ENCODE measurements at places on chromosomes 5 and 9.

DNA sequence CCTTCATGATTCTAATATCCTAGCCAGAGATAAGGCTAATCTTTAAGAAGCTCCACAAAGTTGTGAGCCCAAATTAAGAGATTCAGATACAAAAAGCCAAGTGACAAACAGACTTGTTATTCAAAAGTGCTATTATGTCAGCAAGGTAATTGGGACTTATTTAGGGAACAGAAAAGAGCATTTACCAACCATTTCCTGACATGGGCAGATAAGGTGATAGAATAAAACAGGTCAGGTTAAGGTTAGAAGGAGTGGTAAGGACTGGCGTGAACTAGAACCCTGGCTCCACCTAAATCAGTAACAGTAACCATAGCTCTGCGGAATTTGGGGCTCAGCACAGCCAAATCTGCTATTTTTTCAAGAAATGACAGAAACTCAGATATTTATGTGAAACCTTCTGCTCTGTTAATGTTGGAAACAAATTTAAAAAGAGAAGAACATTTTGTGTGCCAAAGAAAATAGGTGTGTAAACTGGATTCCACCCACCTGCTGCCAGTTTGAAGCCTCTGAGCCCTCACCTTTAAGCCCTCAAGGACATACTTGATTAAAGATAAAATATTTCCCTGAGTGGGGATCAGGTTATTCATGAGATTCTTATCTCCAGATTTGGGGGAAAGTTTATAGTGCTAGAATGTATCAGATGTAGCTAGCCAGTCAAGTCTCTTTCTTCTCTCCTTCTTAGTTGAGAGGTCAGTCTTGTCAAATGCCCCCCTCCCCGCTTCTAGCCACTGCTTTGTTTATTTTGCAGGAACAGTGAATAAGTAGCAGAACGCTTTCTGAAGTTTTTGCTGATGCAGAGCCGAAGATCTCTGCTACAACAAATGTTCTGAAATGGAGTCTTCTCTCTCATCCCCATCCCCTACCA is 10.2 kb upstream of the ERMP1 start:
- no peak for DNase-seq

- no peak for DNase-seq
Measured at GRCh38 chr5:80037366-80037765, 2.2 kb downstream of the THBS4 start.

DNA sequence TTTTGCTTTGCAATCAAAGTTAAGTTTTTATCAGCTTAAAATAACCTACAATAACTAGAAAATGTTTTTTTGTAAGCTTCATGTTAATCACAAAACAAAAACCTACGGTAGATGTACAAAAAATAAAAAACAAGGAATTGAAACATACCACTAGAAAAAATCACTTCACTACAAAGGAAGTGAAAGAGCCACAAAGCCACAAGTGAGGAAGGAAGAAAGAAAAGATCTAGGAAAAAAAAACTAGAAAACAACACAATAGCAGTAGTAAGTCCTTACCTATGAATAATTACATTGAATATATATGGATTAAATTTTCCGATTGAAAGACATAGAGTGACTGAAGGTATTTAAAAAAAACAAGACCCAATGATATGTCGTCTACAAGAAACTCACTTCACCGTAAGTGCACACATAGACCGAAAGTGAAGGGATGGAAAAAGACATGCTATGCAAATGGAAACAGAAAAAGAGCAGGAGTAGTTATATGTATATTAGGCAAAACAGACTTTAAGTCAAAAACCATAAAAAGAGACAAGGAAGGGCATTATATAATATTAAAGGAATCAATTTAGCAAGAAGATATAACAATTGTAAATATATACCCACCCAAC is 13.4 kb upstream of the ZDHHC21 start:
- no peak for DNase-seq

DNA sequence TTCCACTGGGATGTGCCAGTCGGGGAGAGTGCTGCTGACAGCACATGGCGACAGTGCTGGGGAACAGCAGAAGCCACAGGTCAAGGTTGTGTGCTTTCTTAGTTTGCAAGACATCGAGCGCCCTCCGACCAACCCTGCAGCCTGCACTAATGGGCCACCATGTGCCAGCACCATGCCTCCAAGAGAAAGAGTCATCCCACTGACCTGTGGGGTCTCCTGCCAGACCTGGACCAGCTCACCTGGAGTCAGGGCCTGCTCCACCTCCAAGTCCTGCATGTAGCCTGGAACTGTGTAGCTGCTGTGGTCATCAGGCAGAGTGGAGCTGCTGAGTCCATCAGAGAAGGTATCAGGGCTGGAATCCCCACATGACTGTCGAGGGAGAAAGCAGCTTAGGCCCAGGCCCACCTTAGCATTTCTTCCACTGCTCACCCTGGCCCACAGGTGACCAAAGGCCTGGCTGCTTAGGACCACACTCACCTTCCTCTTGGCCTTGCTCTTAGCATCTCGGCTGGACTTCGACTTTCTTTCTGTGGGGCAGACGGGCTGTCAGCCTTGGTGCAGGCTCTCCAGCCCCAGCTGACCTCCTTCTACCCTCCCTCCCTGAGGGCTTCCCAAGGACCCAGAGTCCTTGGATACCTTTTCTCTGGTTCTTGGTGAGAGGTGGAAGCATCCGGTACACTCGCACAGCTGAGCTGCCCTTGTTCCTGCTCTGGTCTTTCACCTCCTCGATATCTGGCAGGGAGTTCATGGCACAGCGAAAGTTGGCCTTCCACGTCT is 4.1 kb downstream of the IRF1 start:
- DNase-seq = no peak

GRCh38 chr5:101306391-101307137 is 403.5 kb upstream of the ST8SIA4 start:
- no peak for DNase-seq
